ENCODE measurements at places on chromosomes 4 and X.

GRCh38 chr4:186190581-186191199, 677 bp upstream of the CYP4V2 start:
- DNase-seq: no peak

- no peak for DNase-seq
Observed at GRCh38 chrX:143934542-143934941, 50.7 kb downstream of the UBE2NL start.

DNA sequence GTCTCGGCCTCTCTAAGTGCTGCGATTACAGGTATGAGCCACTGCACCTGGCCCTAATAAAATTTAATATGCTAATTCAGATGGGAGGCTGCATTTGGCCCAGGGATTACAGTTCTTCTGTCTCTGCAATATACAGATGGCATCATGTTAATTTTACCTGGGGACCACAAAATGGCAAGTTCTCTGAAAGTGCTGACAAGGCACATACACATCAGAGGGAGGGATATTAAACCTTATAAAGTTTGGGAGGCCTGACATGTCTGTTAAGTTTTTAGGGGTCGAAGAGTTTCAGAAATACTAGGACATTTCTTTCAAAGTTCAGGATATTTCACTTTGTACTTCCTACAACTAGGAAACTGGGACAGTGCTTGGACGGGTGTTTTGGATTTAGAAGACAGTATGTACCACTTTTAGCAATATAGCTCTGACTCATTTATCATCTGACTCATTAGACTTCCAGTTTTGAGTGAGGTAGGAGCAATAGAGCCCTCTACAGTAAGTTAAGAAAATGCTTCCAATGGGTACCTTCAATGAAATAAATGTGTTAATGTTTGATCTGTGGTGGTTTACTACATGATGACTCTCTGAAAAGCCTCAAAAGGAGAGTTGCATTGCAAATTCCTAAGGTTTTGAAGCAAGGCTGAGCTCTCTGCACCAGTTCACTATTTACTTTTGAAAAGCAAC, 981.0 kb upstream of the HS3ST1 start:
- DNase-seq: no peak

GRCh38 chrX:769796-770195, 139.2 kb downstream of the SHOX start:
- no peak for DNase-seq

DNA sequence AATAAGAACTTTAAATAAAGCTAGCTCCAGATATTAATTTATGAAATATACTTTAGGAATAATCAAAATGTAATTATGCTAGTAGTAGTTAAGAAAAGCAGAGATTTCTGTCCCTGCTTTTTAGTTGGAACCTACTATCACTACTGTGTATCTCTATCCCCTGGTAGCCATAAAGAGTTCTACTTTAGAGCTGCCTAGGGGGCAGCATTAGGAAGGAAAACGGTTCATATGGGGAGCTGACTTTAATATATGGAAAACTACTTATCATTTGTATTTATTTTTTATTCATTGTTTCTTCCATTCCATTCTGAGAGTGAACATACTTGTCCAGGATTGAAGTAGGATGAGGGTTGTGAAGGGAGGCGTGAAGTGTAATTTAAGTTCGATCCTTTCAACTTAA, 40.9 kb downstream of the CPEB2 start:
- no peak for DNase-seq

DNA sequence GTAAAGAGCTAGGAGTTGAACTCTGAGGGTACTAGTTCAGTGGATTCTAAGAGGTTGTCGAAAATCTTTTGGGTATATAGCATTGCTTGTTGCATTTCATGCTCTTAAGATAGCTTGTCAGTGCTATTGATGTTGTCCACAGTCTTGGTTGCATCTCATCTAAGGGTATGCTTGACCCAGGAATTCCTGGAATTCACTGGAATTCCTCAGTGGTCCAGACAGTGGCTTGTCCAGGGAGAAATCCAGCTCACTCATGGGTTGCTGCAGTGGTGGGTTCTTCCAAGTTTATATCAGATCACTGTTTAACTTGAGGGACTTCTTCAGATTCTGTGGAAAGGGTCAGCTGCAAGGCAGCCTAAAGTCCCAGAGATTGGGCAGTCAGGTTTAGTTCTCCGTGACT, 29.8 kb upstream of the SMARCAD1 start:
- no peak for DNase-seq

- DNase-seq: no peak
Observed at GRCh38 chrX:66676990-66677389, 38.1 kb upstream of the EDA2R start.

- DNase-seq: no peak
Observed at GRCh38 chrX:27767387-27767786, 40.4 kb upstream of the MAGEB10 start.

DNA sequence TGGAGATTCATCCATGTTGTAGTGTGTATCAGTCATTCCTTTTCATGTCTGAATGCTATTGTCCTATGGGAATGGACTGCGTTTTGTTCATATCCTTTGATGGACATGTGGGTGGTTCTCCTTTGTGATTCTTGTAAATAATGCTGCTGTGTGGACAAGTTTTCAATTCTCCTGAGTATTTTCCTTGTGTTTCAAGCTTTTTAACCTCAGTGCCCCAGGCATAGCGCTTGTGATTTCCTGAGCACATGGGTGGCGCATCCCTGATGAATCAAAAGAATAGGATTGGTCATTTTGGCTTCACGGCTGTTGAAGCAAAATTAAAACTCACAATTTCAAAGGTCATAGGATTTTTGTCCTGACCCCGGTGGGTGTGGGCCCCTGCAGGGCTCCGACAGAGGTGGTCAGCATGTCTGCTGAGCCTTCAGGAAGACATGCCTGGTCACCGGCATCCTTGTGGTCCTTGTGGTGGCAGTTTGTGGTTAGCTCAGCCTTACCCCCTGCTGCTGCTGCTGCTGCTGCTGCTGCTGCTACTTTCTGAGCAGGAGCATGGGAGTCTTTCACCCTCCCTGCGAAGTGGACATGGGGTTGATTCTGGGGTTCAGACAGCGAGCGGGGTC, 30.0 kb downstream of the SHROOM2 start:
- DNase-seq: no peak

DNA sequence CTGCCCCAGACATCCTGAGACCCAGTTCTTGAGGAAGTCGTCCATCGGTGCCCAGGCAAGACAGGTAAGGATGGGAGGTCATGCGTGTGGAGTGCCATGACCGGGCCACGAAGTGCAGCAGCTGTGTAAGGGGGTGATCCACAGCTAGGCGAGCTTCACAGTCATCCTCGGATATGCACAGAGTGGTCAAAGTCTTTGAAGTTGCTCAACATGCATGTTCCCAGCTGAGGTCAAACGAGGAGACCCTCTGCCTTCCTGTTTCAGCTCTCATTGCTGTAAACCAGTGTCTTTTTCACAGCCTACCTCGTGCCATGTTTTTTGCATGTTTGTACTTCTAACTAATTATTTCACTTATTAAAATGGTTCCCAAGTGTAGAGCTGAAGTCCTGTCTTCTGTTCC, 109.9 kb upstream of the TBL1X start:
- no peak for DNase-seq

GRCh38 chr4:1021386-1022050, 10.1 kb downstream of the FGFRL1 start:
- no peak for DNase-seq

DNA sequence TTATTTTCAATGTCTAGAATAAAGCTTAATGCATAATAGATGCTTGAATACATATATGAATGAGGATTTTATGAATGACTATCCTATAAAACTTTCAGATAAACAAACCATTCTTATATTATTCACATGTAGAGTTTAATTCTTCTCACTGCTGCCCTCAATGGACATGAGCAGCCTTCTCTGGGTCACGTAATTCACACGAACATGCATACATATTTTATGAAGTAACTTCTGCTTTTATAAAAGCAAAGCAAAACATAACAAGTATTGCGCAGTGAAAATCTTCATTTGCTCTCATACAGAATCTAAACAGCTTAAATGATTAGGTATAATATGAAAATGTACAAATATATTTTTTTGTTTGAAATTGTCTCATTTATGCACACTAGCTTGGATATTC, 116.7 kb downstream of the TMA16 start:
- no peak for DNase-seq

- no peak for DNase-seq
Observed at GRCh38 chrX:130079824-130080406, 30.4 kb downstream of the ELF4 start.

DNA sequence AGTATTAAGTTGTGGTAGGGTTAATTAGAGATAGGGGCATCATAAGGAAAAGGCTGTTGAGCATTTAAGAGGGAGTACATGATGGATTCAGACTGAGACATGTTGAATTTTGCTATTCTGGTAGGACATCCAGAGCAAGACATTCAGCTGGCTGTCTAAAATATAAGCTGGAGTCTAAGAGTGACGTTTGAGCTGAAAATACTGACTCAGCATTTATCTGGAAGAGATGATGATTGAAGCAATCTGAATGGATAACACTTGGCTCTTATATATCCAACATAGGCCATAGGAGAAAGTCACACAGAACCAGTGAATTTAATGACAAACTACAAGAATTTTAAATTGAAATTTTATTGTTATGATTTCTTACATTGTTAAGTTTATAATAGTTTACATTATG, 114.3 kb downstream of the CENPC start:
- no peak for DNase-seq

- no peak for DNase-seq
Observed at GRCh38 chr4:103673983-103674382, 45.8 kb downstream of the TACR3 start.

- DNase-seq: no peak
Observed at GRCh38 chrX:71466979-71467523, 65.9 kb upstream of the OGT start.

GRCh38 chr4:5592272-5592671, 116.1 kb downstream of the EVC2 start:
- DNase-seq: no peak

- DNase-seq: no peak
Observed at GRCh38 chr4:62231994-62232393, 1031.9 kb downstream of the ADGRL3 start.

GRCh38 chr4:152348670-152349069, 187.2 kb downstream of the FBXW7 start:
- DNase-seq: no peak

DNA sequence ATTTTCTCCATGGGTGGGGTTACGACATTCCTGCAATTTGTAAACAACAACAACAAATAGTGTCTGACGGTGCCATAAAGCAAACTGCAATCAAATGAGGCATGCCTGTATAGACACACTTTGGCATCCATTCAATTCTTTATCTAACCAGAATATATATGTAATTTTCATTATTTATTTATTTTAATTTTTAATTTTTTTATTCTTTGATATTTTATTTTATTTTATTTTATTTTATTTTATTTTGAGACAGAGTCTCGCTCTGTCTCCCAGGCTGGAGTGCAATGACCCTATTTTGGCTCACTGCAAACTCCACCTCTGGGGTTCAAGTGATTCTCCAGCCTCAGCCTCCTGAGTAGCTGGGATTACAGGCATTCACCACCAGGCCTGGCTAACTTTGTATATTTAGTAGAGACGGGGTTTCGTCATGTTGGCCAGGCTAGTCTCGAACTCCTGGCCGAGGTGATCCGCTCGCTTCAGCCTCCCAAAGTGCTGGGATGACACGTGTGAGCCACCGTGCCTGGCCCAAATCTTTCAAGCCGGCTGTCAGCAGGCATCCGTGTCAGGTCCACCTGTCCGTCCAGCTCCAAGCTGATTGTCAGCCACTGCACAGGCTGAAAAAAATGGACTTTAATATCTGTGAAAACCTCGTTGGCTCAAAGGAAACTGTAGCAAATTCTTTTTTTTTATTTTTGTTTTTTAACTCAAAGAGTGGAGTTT, 200.8 kb downstream of the ASMT start:
- no peak for DNase-seq

GRCh38 chrX:152958524-152959465, 35.1 kb downstream of the PNMA5 start:
- peak; percentile 91 for DNase-seq

- no peak for DNase-seq
Observed at GRCh38 chr4:61200187-61200915, at the start of gene ADGRL3. ADGRL3 (plus strand) TSS chr4:61200326.

DNA sequence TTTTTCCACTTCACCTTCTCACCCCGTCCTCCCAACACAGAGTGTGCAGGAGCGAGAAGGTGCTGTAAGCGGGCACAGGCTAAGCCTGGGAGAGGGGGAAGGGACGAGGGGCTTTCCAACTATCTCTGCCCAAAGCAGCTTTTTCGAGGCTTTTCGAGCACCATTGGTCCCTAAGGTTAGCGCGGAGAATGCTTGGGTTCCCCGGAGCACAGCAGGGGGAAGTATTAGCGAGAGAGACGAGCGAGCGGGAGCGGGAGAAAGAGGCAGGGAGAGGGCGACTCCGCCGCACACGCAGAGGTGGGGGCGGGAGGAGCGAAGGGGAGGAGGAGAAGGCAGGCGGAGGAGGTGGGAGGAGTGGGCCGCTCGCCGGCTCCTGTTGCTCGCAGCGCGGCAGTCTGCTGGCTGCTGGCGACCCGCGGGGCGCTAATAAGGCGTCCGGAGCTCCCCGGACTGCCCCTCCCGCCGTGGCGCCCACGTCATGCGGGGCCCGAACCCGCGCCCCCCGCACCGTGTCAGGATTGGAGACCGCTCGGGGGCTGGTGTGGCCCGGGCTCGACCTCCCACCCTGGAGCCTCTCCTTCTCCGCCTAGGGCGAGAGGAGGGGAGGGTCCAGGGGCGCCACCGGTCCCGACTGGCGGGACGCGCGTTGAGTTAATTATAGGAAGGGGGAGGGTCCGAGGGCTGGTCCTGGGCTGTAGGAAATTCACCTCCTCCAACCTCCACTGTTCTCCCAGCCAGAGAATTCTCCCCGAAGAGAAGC, at the start of gene ADAMTS3:
Gene ADAMTS3 (minus strand): TSS at position 263 of the 760 bp plus-strand sequence. CDS start 459 bp downstream, outside the sequence.
- DNase-seq: peak; percentile 27

DNA sequence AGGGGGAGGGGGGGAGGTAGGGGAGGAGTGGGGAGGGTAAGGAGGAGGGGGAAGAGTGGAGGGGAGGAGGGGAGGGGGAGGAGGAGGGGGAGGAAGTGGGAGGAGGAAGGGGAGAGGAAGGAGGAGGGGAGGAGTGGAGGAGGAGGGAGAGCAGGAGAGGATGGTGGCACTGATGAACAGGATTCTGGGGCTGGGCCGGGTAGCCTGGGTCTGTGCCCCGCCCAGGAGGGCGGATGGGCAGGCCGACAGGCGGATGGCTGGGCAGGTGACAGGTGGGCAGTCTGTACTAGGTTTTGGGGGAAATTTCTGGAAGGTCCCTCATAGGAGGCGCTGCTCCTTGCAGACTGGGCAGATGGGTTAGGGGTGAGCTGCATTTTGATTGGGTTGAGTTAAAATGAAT, 66.0 kb upstream of the ADRA2C start:
- DNase-seq: no peak

- DNase-seq: no peak
Observed at GRCh38 chr4:32133734-32134133, 1413.6 kb downstream of the PCDH7 start.

- no peak for DNase-seq
Observed at GRCh38 chr4:185880571-185880970, 68.6 kb upstream of the SORBS2 start.

- no peak for DNase-seq
Observed at GRCh38 chrX:68847172-68847571, 18.4 kb downstream of the EFNB1 start.

DNA sequence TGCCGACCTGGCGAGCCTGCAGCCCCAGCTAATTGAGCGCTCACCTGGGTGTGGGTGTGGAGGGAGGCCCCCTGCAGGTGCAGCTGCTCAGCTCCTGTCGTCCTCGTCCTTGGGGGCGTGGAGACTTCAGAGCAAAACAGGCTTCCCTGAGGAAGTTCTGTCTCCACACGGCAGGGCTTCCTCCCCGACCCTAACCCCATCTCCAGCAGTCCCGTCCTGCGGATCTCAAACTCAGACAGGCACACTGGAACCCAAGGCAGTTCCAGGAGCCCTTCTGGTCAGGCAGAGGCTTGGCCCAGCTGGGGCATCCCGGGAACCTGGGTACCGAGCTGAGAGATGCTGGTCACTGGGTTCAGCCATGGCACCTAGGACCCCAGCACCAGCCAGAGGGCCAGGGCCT, 24.4 kb downstream of the TACC3 start:
- DNase-seq: no peak

Data from omental fat pad (tissue), 4 donors.